ENCODE measurements at places on chromosomes 6 and 20.
A peak's percentile ranks its signal among the peaks of the same experiment; 100 is the strongest.

GRCh38 chr6:106974999-106975737, 639 bp upstream of the CD24 start:
- no peak for DNase-seq

DNA sequence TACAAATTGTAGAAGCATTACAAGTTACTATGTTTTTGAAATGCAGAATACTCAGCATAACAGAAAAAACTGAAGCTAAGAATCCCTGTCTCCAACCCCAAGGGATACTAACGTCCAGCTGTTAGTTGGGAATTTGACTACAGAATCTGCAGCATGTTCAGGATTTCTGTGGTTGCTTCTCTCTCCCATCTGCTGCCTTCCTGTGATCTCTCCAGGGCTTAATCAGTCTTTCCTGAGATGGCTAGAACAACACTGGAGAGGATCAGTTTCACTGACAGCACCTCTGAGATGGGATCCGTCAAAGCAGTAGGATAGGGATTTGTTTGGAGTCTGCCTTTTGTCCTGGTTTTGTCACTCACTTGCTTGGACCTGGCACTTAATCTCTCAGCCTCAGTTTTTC, 73.3 kb upstream of the NUP153 start:
- no peak for DNase-seq

DNA sequence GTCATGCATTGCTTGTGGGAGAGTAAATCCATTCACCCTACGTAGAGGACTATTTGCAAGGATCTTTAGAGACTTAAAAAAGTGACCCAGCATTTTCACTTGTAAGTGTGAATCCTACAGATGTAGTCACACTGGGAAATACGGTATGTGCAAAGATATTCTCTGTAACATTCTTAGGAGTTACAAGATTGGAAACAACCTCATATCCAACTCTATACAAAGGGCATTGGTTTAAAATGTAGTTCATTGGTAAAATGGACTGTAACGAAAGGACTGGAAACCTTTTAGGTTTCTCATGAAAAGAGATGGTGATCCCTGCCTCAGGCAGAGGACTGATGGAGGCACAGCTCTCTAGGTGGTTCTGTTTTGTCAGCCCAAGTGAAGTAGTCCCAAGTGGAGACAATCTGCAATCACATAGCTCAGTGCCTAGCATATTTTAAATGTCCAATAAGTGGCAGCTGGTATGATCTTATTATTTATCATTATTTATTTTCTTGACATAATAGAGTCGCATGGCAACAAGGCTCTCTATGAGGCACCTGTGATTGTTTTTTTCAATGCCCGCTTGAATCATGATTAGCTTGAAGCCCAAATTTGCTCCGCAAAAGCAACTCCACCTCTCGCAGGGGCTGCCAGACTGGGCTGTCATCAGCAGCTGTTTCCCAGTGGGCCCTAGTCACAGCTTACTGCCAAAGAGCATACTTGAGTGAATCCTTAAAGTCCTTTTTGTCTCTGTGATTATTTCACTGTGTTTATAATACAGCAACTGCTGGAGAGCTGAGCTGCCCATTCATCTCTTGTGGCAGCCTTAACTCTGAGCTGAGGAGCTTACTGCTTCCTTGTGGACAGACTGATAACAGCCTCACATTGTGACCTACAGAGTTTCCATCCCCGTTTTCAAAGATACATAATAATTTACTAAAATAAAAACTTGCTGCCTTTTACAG, 19.8 kb upstream of the ENPP1 start:
- no peak for DNase-seq

DNA sequence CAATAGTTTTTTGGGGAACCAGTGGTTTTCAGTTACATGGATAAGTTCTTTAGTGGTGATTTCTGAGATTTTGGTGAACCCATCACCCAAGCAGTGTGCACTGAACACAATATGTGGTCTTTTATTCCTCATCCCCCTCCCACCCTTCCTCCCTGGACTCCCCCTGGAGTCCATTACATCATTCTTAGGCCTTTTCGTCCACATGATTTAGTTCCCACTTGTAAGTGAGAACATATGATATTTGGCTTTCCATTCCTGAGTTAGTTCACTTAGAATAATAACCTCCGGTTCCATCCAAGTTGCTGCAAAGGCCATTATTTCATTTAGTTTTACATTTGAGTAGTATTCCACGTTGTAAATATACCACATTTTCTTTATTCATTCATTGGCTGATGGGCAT, 28.3 kb downstream of the RPP40 start:
- no peak for DNase-seq

DNA sequence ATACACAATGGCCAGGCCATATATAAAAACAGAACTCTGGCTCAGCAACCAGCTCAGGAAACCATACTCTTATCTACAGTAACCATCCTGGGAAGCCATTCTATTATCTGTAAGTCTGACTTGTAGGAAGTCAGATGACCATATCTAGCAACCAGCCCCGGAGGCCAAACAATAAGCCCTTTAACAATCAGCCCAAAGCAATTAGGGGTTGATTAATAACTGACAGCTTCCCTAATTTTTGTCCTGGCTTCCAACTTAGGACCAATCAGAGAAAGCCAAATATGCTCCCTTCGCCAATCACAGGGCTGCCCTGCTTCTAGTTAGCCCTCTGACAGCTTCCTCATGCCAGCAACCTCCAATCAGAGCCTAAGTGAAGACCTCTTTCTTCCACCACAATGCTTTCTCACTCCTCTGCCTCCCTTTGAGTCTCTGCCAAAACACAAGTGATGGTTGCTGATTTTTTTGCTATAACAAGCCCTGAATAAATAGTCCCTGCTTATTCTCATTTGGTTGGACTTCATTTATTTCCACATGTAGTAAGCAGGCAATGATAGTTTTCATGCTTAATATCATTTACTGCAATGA, 37.8 kb upstream of the STXBP5 start:
- no peak for DNase-seq

- DNase-seq, result no peak
Measured at GRCh38 chr6:169229615-169230321, 23.9 kb downstream of the THBS2 start.

DNA sequence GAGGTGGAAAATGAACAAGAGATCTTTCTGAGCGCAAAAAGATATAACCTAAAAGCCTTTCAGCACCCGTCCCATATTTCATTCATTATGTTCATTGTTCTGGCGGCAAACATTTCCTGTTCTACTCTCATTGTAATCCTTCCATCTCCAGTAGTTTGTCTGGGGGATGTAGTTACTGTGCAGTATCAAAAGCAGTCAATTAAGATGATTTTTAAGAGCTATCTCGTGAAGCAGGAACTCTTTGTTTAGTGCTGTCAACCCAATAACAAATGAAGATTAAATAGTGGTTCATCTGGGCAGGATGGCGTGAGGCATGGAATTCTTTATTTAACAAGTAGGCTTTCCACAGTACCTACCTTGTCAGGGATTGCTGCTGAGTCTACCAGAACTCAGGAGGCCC, 876.7 kb downstream of the HACE1 start:
- no peak for DNase-seq

GRCh38 chr6:129695373-129696027, 14.5 kb downstream of the ARHGAP18 start:
- peak; percentile 33 for DNase-seq

DNA sequence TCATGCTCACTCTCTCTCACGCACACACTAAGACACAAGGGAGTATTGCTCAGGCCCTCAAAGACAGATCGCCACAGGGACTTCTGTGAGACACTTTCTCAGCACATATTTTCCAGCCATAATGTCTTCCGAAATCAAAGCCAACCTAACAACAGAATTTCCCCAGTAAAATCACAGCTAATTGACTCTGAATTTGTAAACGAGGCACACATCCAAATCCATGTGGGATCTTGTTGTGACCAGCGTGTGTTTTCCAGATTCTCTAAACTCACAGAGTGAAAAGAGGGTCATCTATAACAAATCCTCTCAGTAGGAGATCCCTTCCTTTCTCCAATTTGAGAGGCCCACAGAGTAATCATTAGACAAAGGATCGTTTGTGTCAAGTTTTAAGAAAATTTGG, 280.4 kb downstream of the PACRG start:
- no peak for DNase-seq

GRCh38 chr20:11686195-11686594, 231.5 kb upstream of the BTBD3 start:
- DNase-seq, result no peak

DNA sequence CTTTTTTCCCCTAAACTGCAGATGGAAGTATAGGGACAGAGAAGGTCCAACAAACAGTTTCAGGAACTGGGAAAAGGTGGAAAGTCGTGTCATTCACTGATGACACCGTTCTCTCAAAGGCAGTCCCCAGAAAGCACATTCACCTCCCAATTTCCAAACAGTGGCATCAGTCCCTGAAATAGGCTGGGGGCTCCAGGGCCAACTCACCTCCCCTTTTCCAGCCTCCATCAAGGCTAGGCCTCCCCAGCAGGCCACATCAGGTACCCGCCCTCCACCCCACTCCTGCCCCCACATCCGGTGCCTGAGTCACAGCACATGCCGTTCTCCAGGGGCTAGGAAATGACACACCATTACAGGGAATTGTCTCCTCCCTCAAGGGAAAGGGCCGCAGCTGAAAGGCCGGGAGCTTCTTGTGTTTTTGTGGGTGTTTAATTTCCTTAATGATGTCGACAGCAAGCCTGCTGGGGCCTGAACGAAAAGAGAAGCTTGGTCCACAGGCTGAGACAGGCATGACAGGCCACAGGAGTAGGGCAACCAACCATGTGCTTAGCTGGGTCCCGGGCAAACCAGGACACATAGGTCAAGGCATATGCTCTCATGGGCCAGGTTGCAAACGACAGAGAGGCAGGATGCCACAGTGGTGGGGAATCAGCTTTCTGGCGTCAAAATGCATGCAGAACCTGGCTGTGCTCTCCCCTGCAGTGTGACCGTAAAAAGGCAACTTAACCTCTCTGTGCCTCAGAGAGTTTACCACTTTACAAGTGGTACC, 39.2 kb downstream of the ZMYND8 start:
- peak; percentile 63 for DNase-seq

DNA sequence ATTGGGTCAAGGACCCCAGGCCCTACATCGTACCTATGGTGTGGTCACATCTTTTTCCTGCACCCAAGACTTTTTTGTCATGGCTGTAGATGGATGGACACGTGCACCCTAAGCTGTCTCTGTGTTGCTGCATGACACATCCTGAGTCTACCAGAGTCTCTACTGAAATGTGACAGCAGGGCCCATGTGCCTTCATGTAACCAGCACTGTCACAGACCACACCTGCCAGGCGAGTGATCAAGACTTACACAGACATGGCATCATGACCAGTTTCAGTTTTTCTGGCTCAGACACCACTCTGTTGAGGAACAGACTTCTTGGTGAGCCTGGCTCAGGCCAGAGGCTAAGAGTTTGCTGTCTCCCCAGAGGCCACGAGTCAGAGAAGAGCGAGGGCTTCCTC, 7.6 kb downstream of the PRND start:
- no peak for DNase-seq

DNA sequence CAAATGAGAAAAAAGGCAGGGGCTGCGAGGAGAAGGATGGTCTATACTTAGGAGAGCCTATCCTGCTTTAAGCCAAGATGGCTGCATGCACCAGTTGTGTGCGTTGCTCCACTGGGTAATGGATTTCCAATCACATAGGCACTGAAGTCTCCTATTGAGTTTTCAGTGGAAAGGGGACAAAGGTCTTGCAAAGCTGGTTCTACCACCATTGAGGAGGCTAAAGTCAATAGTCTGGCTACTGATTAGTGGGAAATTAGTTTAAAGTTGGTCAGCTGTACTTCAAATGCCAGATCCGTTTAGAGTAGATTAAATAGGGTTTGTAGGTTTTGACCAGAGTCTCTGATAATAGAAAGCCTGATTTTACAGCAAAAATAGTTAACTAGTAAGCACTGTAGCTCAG, 104.9 kb downstream of the SESN1 start:
- DNase-seq, result no peak

DNA sequence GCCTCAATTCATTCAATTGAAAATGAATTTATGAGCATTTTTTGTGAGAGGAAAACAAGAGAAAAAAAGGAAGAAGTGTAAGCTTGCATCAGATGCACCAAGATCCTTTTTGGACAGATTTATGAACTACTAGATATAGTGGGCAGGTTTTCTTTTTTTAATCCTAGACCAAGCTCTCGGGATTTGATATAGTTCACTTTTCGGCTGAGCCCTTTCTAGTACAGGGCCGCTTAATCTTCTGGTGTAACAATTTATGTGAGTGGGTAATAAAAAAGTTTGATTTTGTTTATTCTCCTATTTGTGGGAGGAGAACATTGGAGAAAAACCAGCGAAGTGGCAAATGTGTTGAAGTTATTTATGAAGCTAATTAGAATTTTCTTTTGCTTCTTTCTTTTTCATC, 538.0 kb downstream of the UTRN start:
- DNase-seq, result no peak

GRCh38 chr20:62691487-62691886, 17.1 kb upstream of the NTSR1 start:
- no peak for DNase-seq

Measured in stimulated activated CD4-positive, alpha-beta T cell treated with anti-CD3 and anti-CD28 coated beads, Interleukin-4, amount 100 ng/mL, for 24 hours (primary cell).